ENCODE measurements at places on chromosomes 16 and 17.
A peak's percentile ranks its signal among the peaks of the same experiment; 100 is the strongest.

DNA sequence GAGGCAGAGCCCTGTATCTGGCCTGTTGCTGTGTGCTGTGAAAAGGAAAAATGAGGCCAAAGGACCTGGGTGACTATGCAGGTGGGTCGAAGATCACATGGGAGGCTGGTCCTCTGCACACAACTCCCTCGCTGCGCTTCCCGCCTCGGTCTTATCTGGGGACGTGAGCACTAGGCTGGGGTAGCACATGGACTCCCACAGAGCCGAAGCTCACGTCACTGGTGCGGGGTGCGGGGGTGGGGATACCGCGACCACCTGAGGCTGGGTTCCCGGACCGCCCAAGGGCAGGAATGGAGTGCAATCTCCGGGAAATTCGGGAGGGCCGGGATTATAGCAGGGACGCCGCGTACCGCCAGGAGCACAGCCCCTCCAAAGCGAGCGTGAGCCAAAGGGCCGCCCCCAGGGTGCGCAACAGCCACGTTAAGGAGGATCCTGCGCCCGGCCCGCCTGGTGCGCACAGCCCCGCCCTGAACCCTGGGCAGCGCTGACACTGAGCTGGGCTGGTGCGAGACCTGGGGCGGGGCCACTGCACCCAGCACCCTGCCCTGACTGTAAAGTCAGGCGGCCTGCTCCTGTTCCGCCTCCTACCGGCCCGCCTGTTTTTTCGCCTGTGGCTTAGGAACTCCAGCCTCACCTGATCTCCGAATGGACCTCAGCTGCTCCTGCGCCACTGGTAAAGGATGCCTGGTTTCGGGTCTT, 4.8 kb downstream of the MT1A start:
- peak; percentile 87 for DNase-seq

DNA sequence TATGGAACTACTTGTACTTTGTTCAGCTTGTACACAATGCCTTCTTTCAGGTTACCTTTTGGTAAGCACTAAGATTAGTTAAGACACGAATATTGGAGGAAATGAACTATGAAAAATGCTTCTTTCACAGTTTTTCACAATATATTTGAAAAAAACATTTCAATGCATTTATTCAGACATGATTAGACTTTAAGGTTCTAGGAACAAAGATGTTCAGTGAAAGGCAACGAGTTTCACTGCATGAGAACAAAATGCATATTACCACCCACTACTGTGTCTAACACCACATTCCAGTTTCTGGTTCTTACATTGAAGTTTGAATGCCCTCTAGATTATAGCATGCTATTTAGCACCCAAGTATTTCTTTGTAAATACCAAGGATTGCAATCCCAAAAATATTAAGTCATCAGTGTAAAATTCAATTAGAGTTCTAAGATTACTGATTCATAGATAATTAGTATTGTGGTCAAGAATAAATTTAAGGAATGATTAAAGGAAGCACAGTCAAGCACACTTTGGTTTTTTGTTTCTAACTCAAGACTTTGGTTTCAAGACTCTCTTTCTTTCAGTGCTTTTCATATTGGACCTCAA, 261.7 kb downstream of the CEP112 start:
- no peak for DNase-seq

DNA sequence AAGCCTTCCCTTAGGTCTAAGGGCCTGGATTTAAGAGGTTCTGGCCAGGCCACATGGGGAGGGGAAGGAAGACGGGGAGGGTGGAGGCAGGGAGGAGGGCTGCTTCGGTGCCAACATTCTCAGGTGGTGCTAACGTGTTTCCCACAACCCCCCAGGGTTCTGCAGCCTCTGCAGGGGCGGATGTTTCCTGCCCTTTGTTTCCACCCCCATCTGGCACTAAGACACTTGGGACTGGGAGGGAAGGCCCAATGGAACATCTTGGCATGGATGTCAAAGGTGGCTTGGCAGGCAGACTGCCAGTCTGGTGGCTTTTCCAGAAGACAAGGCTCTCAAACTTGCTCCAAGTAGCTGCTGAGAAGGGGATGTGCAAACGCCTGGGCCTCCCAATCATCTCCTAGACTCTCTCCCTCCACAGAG, 12.7 kb downstream of the HIC1 start:
- DNase-seq: no peak

- DNase-seq: no peak
These were observed 732 bp downstream of the PNPO start for GRCh38 chr17:47942096-47942510.
